ENCODE measurements at places on chromosomes 16 and 17. TPM values are rescaled to one million over a fixed set of nuclear protein-coding genes. Genes with fewer than 3 reads are reported as not detected.
A peak's percentile ranks its signal among the peaks of the same experiment; 100 is the strongest.

Gene PLD6
- total RNA-seq: 12.5 TPM

- no peaks in the 10 kb centered on the region for H3K4me1 ChIP-seq
- H3K4me3 ChIP-seq: no peak overlapping the region
- no peak for DNase-seq
- no peak overlapping the region for H3K27ac ChIP-seq
Measured at GRCh38 chr16:10729104-10730048, 14.3 kb upstream of the NUBP1 start.

- no peak for DNase-seq
- no peak overlapping the region for H3K27ac ChIP-seq
- H3K4me3 ChIP-seq: no peak overlapping the region
- H3K27me3 ChIP-seq: no peaks in the 10 kb centered on the region
Measured at GRCh38 chr17:71237903-71238538, 882.8 kb upstream of the SOX9 start.

Gene FAM83G
- 10.3 TPM for total RNA-seq

DNA sequence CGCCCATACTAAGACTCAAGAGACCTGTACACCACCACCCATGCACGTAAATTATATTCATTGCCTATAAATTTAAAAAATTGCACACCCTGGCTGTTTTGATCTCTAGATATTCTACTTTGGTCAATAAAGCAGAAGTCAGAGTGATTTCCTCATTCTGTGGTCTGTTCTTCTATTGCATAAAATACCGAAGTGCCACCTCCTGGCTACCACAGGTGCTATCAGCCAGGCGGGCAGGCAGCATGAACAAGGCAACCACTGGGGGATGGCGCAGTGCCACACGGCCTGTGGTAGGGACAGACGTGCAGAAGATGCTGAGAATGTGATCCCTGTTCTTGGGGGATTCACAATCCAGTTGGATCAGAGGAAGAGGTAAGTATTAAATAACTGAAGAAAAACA, 122.3 kb downstream of the CDK5R1 start:
- no peaks in the 10 kb centered on the region for H3K4me1 ChIP-seq
- no peak for DNase-seq
- H3K27ac ChIP-seq: no peak overlapping the region

Gene UBE2O
- total RNA-seq: 39.7 TPM

DNA sequence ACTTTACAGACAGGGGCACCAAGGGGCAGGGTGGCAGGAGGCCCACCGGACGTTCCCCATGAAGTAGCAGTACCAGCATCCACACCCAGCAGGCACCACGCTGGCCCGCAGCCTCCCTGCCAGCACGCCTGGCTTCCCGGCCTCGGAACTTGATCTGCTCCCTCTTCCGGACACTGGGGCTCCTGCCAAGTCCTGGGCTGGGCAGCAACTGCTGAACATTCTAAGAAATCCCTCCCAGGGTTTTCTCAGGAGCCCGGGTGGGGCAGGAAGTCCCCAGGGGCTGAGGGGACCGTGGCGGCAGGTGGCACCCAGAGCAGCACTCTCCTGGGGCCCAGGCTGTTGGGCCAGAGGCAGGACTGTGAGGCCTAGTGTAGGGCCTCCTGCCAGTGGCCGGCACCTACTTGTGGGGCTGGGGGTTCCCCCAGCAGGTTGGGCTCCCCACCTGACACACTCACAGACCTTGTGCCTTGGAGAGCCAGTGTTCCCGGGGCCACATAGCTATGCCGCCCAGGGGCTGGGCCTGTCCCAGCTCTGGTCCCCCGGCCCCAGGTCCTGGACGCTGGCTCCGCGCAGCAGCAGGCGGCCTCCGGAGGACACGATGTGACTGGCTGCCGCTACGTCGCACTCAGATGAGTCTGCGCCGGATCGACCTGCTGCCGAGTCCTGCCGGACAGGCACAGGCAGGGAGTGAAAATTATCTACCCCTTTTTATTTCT, 86.2 kb upstream of the CBX4 start:
- no peaks in the 10 kb centered on the region for H3K4me1 ChIP-seq
- H3K36me3 ChIP-seq: no peaks in the 10 kb centered on the region
- H3K4me3 ChIP-seq: no peak overlapping the region
- H3K27ac ChIP-seq: no peak overlapping the region

Gene RAB37
- not detected for total RNA-seq

DNA sequence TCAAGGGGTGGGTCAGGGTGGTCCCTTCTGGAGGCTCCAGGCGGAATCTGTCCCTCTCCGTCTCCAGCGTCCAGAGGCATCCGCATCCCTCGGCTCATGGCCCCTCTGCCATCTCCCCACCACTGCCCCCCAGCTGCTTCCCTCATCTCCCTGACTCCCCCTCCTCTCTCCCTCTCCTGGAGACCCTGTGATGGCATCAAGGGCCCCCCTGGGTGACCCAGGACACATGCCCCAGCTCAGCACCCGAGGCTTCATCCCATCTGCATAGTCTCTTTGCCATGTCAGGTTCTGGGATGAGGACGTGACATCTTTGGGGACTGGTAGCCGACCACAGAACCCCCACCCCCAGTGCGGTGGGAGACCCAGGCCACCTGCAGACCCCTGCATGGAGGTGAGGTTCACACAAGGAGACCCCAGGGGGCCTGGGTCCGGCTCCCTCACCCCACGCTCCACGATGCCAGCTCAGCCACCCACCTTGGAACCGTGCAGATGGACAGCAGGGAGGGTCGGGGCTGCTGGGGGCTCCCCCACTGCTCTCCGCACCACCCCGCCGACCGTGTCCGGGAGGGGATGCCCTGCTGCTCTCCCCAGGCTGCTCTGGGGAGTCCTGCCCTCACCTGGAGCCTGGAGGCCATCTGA, 3.8 kb downstream of the SECTM1 start:
- H3K36me3 ChIP-seq: no peaks in the 10 kb centered on the region
- H3K27me3 ChIP-seq: no peaks in the 10 kb centered on the region
- no peak overlapping the region for H3K27ac ChIP-seq
- H3K4me3 ChIP-seq: no peak overlapping the region
- DNase-seq: no peak

Gene HP
- total RNA-seq: 8.7 TPM

DNA sequence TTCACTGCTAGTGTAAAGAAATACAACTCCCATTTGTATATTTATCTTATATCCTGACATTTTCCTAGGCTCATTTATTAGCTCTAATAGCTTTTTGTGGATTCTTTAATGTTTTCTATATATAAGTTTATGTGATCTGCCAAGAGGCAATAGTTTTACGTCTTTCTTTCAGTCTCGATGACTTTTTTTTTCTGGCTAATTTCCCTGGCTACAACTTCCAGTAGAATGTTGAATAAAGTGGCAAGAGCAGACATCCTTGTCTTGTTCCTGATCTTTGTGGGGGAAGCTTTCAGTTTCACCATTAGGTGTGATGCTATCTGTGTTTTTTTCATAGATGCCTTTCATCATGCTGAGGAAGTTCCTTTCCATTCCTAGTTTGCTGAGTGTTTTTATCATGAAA, 43.9 kb upstream of the ABCA3 start:
- H3K36me3 ChIP-seq: no peaks in the 10 kb centered on the region
- no peak for DNase-seq
- no peaks in the 10 kb centered on the region for H3K27me3 ChIP-seq
- peaks cover 3% of the 10 kb centered on the region for H3K4me1 ChIP-seq
- no peak overlapping the region for H3K4me3 ChIP-seq

- H3K4me3 ChIP-seq: no peak overlapping the region
- no peaks in the 10 kb centered on the region for H3K36me3 ChIP-seq
- no peaks in the 10 kb centered on the region for H3K4me1 ChIP-seq
Measured at GRCh38 chr17:68820825-68821481, 134.2 kb downstream of the ABCA8 start.

DNA sequence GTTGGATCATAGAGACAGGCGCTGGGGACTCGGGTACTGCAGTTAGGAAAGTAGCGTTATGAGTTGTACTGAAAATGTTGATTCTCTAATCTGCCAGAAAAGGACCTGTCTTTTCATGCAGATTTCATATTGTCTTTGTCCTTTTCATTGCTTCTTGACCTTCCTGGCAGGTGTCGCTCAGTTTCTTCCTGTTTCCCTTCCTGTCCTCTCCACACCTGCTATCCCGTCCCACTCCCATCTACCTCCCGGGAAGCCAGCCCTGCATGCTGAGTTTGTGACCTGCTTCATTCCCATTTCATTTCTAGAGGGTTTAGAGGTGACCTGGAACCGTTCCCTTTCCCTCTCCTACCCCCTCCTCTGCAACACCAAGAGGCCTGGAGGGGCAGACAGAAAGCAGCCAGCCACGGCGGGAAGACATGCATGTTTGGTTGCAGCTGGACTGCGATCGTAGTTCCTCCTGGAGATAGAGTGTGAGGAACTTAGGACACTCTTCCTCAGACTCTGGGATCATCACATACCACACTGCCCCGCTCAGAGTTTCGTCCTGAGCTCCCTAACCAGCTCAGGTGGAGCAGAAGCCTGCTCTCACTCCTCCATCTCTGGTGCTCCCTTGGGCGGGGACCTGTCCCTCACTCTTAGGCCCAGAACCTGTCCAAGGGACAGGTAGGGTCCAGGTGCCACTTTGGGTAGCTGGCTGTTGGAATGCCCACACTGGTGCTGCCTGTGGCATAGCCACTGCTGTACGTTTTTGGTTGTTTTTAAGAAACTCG, 23.9 kb upstream of the ARHGAP23 start:
- no peak for DNase-seq
- no peaks in the 10 kb centered on the region for H3K4me1 ChIP-seq
- no peak overlapping the region for H3K4me3 ChIP-seq
- peaks cover 5% of the 10 kb centered on the region for H3K27me3 ChIP-seq
- H3K36me3 ChIP-seq: peaks cover 20% of the 10 kb centered on the region
- H3K27ac ChIP-seq: no peak overlapping the region

DNA sequence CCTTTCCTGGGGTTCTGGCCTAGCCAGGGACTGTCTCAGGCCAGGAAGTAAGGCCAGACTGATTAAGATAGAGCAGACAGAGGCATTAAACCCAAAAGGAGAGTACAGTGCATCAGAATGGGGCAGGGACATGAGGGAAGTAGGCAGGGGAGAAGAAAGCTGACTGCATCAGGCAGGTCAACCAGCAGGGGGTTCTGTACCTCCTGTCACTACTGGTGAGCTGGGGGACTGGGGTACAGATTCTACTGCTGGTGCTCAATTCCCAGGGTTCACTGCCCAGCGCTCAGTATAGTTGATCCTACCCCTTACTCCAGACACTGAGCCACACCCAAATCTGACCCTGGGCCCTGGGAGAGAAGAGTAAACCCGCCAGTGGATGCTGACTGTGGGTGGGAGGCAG, 12.9 kb upstream of the MTMR4 start:
- no peaks in the 10 kb centered on the region for H3K36me3 ChIP-seq
- no peak for DNase-seq
- no peak overlapping the region for H3K27ac ChIP-seq
- no peaks in the 10 kb centered on the region for H3K27me3 ChIP-seq
- peaks cover 16% of the 10 kb centered on the region for H3K4me1 ChIP-seq

Gene ATP2A1
- 2.6 TPM for total RNA-seq

DNA sequence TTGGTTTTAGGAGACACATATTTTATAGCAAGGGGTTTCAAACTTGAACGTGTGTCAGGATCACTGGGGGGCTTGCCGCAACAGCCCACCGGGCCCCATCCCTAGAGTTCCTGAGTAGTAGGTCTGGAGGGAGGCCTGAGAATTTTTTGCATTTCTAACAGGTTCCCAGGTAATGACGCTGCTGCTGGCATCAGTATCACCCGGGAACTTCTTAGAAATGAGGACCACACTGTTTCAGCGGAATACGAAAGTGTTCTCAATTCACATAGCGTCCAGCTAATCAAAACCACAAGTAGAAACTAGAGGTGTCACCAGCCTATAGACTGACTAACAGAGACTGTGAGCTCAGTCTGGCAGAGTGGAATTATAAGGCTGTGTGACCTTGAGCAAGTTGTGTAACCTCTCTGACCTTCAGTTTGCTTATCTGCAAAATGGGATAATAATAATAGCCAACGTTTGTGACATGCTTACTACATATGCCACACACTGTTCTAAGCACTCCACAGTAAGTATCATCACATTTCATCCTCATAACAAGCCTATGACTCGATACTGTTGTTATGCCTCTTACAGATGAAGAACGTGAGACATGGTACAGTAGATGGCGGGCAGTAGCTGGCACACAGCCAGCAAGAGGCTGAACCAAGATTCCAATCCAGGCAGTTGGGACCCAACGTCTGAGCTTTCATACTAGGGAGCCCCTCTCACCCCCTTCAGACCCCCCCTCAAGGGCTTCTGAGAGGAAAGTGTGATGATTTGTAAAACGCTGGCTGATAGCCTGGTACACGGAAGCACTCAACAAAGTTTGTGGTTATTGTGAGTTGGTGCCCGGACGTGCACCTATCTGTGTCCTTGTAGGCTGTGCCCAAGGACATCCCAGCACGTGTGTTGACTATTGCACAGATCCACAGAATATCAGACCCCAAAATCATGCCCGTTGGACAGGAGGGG, 4.6 kb upstream of the ICAM2 start:
- peak overlapping the region; percentile 93 for H3K27ac ChIP-seq
- no peak for DNase-seq
- H3K36me3 ChIP-seq: no peaks in the 10 kb centered on the region
- no peak overlapping the region for H3K4me3 ChIP-seq

Gene GPR139
- total RNA-seq: not detected

- no peaks in the 10 kb centered on the region for H3K27me3 ChIP-seq
- no peak for DNase-seq
Measured at GRCh38 chr17:31202968-31203367, 94.1 kb downstream of the OMG start.

Gene RGS11
- total RNA-seq: not detected

- H3K4me1 ChIP-seq: peaks cover under 1% of the 10 kb centered on the region
- H3K4me3 ChIP-seq: no peak overlapping the region
- no peak overlapping the region for H3K27ac ChIP-seq
- no peak for DNase-seq
- peaks cover 28% of the 10 kb centered on the region for H3K36me3 ChIP-seq
- H3K27me3 ChIP-seq: no peaks in the 10 kb centered on the region
Measured at GRCh38 chr16:28558456-28558855, 4.7 kb downstream of the SGF29 start.

- no peaks in the 10 kb centered on the region for H3K4me1 ChIP-seq
- H3K4me3 ChIP-seq: no peak overlapping the region
- H3K36me3 ChIP-seq: no peaks in the 10 kb centered on the region
Measured at GRCh38 chr17:31695456-31696090, 163.5 kb downstream of the COPRS start.

- H3K27me3 ChIP-seq: no peaks in the 10 kb centered on the region
- peaks cover 59% of the 10 kb centered on the region for H3K4me1 ChIP-seq
- peak overlapping the region; percentile 98 for H3K27ac ChIP-seq
- DNase-seq: peak; percentile 25
Measured at GRCh38 chr17:36602030-36602748, 806 bp downstream of the MRM1 start.

DNA sequence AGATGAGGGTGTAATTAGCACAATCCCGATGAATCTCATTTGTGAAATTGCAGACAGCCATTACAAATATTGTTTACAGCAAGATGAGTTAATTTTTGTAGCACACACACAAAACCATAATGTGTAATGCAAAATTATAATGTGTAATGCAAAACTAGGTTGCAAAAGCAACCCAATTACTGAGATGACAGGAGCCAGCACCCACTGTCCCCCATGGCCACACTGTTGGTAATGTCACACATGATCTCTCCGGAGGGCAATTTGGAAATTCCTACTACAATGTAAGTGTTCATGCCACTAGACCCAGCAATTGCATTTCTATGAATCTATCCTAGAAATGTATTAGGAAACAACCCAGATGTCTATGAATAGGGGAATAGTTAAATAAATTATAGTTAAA, 76.9 kb downstream of the MARF1 start:
- no peak for DNase-seq
- H3K4me1 ChIP-seq: peaks cover 5% of the 10 kb centered on the region
- H3K27ac ChIP-seq: no peak overlapping the region
- H3K36me3 ChIP-seq: peaks cover 11% of the 10 kb centered on the region
- no peaks in the 10 kb centered on the region for H3K27me3 ChIP-seq
